ENCODE measurements at places on chromosomes 5 and 9.

DNA sequence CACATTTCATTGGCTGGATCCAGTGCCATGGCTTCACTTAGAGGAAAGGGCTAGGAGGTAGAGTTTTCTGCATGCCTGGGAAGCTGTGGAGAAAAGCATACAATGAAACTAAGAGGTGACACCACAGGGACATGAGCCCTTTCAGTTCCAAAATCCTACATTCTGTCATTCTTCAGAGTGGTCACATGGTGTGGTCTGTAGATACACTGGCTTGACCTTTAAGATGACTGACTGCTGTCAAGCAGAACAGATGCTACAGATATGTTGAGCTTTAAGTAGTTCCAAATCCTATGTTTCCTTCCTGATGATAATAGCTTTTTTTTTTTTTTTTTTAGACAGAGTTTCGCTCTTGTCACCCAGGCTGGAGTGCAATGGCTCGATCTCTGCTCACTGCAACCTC lies 26.2 kb downstream of the DMRT3 start:
- DNase-seq, result no peak

- DNase-seq, result no peak
These were observed 56.6 kb downstream of the SLC36A1 start for GRCh38 chr5:151504006-151504405.

GRCh38 chr5:54270326-54270725 lies 40.0 kb downstream of the ARL15 start:
- DNase-seq, result no peak

DNA sequence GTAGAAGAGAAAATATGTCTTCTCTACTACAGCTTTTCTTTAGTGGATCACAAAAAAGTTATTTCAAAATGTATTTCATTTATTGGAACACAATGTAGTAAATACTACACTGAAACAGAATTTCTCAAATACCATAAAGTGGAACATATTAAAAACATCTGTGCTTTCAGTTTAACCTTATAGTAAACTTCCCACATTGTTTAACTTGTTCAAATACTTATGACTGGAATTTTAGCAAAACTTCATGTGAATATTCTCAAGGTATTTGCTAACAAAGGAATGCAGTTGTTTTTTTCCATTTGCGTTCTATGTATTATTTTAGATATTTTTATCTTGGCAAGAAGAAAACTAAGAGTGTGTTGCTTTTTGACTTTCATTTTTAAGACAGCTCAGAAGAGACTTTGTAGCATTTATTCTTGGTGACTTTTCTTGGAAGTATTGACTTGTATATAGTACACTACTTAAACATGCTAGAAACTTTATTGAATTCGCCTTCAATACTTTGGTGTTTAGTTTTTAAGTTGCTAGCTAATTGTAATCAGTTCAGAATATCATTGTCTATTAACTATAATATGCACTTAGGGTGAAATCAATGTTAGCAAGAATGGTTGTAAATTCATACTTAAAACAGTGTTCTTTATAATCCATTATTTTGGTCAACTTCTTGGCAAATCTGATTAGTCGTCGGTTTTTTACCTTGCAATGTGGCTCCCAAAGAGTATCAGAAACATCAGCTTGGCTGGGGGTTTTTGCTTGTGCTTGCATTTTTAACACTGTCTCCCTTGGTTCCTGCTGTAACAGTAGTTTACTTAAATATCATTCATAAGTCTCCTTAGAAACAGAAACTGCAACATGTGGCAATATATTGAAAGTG lies 5.0 kb upstream of the RHOBTB3 start:
- DNase-seq, result no peak

- no peak for DNase-seq
These were observed 1.7 kb downstream of the PTAR1 start for GRCh38 chr9:69757996-69758675.

DNA sequence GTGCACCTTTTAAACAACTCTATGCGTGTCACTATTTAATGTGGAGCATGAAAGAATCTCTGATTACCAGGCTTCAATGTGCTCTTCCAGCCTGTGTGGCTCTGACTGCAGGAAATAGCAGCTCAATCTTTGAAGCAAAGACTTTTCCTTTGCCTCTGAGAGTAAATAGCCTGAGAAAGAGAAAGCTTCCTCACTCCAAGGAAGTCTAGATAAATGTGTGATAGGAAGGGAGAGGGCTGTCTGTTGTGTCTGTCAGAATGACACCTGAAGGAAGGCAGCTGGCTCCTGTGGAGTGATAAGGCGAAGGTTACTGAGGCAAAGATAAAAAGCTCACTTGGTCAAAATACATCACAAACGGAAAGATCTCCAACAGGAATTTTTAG lies 205.3 kb upstream of the HAPLN1 start:
- DNase-seq, result no peak

DNA sequence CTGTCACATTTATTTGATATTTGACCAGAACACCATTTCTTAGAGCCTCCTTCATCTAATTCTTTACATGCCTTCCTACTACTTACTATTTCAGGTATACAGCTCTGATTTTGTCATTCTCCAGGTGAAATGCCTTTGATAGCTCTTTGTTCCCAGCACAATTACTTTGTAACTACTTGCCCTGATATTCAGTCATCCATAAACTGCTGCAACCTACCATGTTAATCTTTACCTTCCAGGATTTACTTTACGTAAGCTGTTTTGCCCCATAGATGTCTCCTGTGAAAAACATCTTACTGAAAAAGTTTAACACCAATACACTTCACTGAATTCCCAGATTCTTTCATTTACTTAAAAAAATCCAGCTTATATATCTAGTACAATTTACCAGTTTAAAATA lies 443.8 kb upstream of the CYLC2 start:
- DNase-seq, result no peak

DNA sequence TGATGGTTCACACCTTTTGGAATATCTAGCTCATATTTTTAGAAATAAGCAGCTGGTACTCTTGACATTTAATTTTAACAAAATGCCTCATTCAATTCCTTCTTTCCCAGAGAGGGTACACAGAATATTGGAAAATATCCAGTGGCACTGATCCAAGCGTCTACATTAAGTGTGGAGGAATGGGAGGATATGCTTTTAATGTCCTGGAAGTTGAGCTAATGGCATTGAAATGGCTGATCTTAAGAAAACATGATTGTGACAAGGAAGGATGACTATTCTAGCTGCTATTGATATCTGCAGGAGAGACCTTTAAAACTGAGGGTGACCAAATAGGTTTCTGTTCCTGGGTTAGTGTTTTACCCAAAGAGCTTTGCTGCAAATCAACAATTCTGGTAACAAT lies 30.0 kb downstream of the ZNF366 start:
- no peak for DNase-seq

- DNase-seq, result no peak
These were observed 91.8 kb upstream of the DAPK1 start for GRCh38 chr9:87405677-87406542.

- DNase-seq, result no peak
These were observed 246.9 kb downstream of the MAST4 start for GRCh38 chr5:66843065-66843464.

GRCh38 chr9:2655411-2655901 lies 33.9 kb downstream of the VLDLR start:
- DNase-seq, result no peak

GRCh38 chr5:149392718-149393117 lies 13.6 kb upstream of the IL17B start:
- DNase-seq, result no peak

GRCh38 chr9:90547896-90548295 lies 94.7 kb downstream of the DIRAS2 start:
- no peak for DNase-seq

DNA sequence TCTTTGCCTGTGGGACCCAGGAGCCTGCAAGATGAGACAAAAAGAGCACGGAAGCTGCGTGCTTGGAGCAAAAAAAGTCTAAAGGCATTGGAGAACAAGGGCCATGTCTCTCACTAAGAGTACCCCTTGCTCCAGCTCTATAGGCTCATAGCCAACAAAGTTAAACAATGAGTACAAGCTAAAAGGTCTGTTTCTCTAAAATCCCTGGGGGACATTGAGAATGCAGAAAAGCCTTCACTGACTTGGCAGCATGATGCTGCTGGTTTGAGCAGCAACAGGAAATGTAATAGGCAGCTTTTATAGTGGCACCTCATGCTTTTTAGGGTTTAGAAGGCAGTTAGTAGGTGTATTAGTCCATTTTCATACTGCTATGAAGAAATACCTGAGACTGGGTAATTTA lies 287.5 kb downstream of the SMARCA2 start:
- no peak for DNase-seq

All from activated naive CD4-positive, alpha-beta T cell treated with anti-CD3 and anti-CD28 coated beads, Interleukin-2, amount 50 U/mL, for 16 hours (primary cell).